ENCODE measurements at places on chromosomes 4 and X.

- no peak for DNase-seq
Measured at GRCh38 chr4:185541251-185541727, 6.0 kb upstream of the PDLIM3 start.

GRCh38 chr4:158817562-158818296, 48.9 kb downstream of the FNIP2 start:
- DNase-seq = no peak

DNA sequence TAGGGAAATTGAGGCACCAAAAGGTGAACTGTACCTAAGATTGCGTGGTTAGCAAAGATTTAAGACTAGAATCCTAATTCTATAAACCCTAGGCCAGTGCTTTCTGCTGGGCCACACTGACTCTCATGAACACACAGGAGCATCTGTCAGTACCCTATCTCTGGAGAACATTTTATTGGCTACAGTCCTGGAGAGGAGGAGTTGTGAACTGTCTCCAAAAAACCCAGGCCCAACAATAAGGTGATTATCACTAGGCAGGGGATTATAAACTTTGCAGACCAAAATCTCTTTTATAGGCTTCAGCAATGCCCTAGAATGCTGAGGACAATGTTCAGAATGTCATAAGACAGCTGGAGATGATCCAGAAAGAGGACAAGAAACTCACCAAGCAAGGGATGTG, 24.1 kb downstream of the OPHN1 start:
- no peak for DNase-seq

DNA sequence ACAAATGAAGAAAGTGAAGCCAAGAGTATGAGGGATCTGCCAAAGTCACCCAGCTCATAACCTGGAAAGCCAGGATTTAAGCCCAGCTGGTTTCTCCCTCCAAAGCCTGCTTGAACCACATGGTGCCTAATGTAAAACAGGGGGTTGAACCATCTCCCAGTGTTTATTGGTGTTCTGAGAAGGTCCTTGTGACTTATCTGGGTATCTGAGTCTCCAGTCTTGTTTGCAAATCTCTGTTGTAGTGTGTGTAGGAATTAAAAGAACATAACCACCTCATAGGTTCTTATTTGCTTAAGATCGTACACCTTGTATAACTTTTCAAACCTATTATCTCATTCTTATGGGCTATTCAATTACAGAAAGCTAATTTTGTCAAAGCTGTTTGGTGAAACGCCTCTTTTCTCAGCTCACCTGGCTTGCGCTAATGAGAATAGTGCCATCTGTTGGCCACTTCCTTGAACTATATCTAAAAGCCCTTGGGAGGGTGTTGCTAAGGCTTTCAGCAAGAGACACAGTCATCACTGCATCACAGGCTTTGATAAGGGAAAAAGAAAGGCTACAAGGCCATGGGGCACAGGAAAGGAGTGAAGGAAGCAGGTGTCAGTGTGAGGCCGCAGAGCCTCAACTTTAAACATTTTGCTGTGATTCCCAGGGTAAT, 34.0 kb downstream of the ETDB start:
- no peak for DNase-seq

GRCh38 chr4:182014164-182014563, 229.0 kb upstream of the TENM3 start:
- no peak for DNase-seq

GRCh38 chrX:96361844-96362243, 322.8 kb upstream of the DIAPH2 start:
- DNase-seq = no peak

Measured in stimulated activated CD8-positive, alpha-beta memory T cell treated with anti-CD3 and anti-CD28 coated beads, Interleukin-4, amount 100 ng/mL, for 4 hours (primary cell).